Kidney epithelial cell (primary cell): ENCODE measurements at places on chromosomes 11 and 22.
A peak's percentile ranks its signal among the peaks of the same experiment; 100 is the strongest.

GRCh38 chr22:46728470-46728869, 9.6 kb downstream of the CERK start:
- DNase-seq = no peak

DNA sequence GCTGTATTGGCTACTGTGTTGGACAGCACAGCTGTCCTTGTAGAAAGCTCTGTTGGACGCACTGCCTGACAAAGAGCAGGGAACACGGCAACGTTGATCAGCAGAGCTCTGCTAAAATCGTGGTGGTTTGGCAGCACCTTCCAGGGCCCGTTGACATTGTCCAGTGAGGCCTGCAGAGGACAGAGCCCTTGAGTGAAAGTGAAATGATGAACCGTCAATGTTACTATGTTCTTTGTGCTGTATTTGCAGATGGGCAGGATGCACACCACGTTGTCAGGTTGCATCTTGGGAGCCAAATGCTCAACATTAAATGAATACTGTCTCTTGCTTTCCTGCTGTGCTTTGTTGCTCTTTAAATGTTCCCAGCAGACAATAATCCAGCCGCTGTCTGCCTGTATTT, 69.7 kb downstream of the NELL1 start:
- no peak for DNase-seq

GRCh38 chr11:58465690-58466089, 23.7 kb upstream of the OR5B12 start:
- DNase-seq = no peak

- no peak for DNase-seq
Measured at GRCh38 chr22:25741692-25742626, at the start of gene MYO18B. MYO18B (plus strand) TSS chr22:25742188; CDS start chr22:25761093, 18,905 bp downstream.

DNA sequence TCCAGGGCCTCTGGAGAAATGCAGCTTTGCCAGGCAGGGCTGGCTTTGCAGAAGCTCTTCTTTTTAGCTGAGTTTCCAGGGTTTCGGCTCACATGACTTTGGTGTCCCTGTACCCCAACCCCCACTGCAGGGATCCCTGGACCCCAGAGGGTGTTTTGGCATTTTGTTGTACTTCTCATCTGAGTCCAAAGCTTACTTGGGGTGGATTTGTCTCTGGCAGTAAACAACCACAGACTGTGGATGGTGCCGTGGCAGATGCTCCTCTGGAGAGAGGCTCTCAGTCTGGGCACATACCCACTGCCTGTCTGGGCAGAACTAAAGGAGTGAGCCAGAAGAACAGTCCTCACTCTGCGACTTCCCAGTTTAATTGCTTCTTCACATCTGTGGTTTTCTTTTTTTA, 49.6 kb downstream of the COMMD9 start:
- DNase-seq = no peak

DNA sequence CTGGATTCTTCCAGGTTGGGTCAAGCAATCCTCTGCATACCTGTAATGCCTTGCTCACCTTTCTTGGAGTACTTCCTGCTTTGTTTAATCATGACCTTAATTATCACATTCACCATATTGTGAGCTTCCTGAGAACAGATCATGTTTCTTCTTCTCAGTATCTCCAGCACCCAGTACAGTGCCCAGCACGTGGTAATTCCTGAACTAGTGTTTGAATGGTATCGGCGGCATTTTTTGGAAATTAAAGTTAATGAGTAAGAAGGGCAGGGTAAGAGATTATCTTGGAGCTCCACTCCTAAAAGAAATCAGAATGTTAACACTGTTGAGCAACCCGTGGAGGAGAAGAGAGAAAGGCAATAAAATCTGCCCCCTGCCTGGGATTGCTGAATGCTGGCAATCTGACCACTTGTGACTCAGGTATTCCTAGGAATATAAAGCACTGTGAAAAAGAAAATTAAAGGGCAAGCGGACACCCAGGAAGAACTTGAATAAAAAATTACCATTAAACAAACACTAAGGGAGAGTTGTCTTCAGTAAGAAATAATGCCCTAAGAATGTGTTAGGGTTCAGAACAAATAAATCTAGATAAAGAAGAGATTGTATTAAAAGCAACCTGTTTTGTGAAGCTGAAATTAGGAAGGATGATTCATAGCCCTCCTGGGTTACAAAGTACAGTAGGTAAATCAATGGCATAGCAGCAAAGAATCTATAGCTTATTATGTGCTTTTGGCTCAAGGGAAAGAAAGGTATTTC, 92.9 kb downstream of the PDHX start:
- DNase-seq = peak; percentile 56

- DNase-seq = no peak
Measured at GRCh38 chr11:133219543-133219942, 312.8 kb downstream of the OPCML start.

DNA sequence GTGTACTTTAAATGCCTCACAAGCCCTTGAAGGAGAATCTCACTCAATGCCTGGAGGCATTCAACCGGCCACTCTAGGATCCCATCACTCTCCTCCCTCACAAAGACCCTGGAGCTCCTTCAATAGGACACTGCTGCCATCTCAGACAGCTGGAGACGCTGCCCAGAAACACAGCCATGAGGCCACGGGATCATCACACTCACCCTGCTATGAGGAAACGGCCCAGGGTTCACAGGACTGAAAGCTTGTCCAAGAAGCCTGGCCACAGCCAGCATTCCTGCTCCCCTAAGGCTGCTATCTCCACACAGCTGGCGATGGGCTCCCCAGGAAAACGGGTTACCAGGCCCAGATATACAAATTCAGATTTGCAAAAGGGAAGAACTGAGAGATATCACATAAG, 13.2 kb downstream of the CARS1 start:
- no peak for DNase-seq

- DNase-seq = peak; percentile 21
Measured at GRCh38 chr11:131811383-131811782, 441.0 kb downstream of the NTM start.

- no peak for DNase-seq
Measured at GRCh38 chr11:76705826-76706225, 35.3 kb upstream of the LRRC32 start.

- DNase-seq = no peak
Measured at GRCh38 chr22:32325811-32326237, 31.8 kb upstream of the RFPL3 start.

GRCh38 chr22:42317008-42317407, 46.6 kb upstream of the TCF20 start:
- DNase-seq = peak; percentile 14

DNA sequence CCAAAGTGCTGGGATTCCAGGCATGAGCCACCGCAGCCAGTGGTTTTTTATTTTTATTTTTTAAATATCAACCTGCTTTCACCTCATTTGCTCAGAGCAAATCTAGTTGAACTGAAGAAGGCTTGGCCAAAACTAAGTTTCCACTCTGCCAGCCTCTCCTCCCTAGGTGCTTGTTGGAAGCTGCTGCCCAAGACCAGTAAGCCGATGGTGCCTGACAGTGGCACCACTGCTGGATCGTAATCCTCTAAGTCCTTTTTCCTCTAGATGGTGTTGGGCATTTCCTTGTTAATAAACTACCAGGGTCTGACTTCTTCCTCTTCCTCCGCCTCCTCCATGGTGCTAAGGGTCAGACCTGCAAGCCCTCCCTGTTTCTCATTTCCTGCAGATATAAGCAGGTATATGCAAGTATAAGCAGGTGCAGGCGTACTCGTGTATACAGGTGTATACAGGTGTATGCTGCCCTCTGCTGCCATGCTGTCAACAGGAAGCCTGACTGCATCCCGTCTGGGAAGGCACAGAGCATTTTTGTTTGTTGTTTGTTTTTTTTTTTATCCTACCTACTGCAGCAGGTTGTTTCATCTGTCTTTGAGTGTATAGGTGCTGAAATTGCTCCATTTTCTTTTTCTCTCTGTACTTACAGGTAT, 1.6 kb downstream of the NADSYN1 start:
- no peak for DNase-seq

GRCh38 chr11:65382033-65382803, at the start of gene SLC25A45:
SLC25A45 (minus strand) TSS chr11:65382646; CDS start chr11:65381951, 695 bp downstream.
- DNase-seq = peak; percentile 91

DNA sequence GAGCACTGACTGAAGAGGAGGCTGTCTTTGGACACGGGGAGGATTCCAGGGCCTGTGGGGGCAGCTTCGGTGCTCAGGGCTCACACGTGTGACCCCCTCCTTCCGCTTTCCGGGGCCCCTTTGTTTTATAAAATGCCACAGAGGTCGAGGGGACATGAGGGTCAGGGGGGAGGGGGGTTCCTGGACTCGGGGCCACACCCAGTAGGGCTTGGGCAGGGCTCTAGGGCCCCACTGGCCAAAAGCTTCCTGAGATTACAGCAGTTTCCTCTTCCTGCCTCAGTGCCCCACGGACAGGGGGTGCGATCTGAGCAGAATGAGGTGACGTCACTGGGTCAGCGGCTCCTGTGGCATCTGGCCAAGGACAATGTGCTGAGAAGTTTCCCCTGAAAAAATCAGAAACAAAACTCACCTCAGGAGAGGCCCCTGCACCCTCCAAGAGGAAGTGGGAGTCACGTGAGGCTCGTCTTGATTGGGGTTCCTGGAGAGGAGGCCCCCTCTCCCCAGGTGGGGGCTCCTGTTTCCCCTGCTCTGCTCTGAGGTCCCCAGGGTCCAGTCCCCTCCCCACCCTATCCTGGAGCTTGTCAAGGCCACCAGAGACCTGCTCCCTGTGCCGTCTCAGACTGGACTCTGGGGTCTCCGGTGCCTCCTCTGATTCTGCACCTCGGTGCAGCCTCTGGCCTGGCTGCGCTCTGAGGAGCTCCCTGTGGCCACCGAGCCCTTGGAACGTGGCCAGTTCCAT, 6.4 kb upstream of the IFITM3 start:
- DNase-seq = no peak

- DNase-seq = no peak
Measured at GRCh38 chr11:70570693-70571395, 172.5 kb downstream of the CTTN start.

DNA sequence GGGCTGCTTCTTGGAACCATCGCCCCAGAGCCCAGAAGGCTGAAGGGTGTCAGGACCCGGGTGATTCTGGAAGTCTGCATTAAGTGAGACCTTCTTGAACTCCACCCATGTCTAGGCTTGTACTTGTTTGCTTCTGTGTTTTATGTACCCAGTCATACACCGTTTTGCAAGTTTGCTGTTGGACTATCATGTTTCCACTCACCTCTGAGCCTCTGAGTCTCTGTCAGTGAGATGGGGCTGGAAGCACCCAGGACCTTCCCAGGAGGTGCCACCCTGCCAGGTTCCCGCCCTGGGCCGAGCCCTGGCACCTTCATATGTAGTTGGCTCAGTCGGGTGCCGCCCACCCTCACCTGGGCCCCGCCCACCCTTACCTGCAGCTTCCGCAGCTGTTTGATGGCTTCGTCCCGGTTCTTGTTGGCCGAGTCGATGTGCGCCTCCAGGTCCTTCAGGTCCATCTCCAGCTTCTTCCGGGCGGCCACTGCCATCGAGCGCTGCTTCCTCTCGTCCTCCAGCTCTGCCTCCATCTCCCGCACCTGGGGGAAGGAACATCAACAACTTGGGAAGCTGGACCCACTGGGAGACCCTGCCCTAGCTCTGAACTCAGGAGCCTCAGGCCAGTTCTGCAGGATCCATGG, 35.1 kb downstream of the APOL1 start:
- DNase-seq = no peak

DNA sequence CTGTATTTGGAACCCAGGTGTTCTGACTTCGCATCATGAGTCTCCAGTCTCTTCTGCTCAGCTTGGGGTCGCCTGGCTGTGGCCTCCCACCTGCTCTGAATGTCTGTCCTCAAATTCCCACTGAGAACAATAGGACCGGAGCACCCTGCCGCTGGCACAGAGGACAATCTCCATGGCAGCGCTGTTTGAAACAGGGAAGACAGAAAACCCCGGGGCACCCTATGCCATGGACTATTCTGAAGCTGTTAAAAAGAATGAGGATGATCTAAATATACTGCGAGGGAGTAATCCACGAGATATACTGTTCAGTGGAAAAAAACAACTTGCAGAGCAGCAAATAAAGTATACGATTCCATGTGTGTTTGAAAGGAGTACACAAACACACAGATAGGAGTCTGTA, 415.6 kb upstream of the NARS2 start:
- DNase-seq = no peak

- no peak for DNase-seq
Measured at GRCh38 chr22:40782521-40782920, 36.6 kb downstream of the SLC25A17 start.

DNA sequence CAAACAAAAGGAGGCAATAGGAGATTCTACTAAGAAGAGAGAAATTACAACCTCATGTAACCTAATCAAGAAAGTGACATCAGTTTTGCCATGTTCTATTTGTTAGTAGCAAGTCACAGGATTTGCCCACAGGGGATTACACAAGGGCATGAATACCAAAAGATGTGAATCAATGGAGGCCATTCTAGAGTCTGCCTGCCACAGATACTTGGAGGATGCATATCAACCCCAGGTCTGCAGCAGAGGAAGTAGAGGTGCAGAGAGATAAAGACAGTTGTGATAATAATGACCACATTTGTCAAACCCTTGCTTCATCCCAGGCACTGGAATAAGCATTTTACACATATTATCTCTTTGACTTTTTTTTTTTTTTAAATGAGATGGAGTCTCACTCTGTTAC, 2.4 kb upstream of the ASCC2 start:
- no peak for DNase-seq

- no peak for DNase-seq
Measured at GRCh38 chr11:15291885-15292284, 177.2 kb downstream of the INSC start.

GRCh38 chr22:35688913-35689675, 28.6 kb upstream of the APOL5 start:
- DNase-seq = no peak

DNA sequence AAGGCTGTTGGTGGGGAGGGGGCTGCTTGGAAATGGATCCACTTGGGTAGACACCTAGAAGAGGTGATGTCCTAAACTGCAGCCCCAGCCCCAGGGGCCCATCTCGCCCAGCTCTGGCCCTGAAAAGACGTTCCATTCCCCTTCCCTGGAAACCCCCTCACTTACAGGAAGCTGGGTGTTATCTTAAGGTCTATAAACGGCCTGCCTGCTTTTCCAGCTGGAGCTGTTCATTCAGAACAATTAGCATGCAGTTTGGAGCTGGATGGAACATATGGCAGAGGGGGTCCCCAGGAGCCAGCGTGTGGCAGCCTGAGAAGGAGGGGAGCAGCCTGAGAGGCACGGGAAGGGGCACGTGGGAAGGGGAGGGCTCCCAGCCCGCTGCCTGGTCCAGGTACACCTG, 139.6 kb downstream of the PKNOX2 start:
- DNase-seq = no peak

- DNase-seq = no peak
Measured at GRCh38 chr22:17319546-17319945, 49.7 kb upstream of the CECR2 start.

- DNase-seq = no peak
Measured at GRCh38 chr22:25791556-25791955, 49.6 kb downstream of the MYO18B start.

DNA sequence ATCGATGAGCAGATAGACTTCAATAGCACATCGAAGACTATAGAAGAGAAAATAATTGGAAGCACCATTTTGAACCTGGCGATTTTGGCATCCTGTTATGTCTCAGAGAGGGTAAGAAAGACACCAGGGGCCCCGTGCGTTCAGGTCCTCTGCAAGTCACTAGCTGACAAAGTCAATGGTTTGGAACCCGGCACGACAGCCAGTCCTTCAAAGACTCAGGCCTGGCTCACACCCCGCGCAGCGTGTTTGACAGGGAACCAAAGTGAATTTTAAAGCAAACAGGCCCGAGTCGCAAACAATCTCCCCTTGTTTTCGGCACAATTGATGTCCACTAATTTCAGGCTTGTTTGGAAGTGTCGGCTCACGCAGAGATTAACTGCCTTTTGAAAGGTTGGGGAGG, 716.6 kb downstream of the BRD1 start:
- no peak for DNase-seq

- no peak for DNase-seq
Measured at GRCh38 chr11:1151366-1152315, 6.1 kb upstream of the MUC5AC start.
